ENCODE measurements at places on chromosomes 4 and X. TPM values are rescaled to one million over a fixed set of nuclear protein-coding genes. Genes with fewer than 3 reads are reported as not detected.

Gene FHDC1
- total RNA-seq = 0.35 TPM

Gene TEX13D
- total RNA-seq = not detected

Gene TMEM131L
- total RNA-seq = 25.6 TPM

Gene NSDHL
- 23.1 TPM for total RNA-seq

Gene FAM200B
- total RNA-seq = 27.8 TPM

Gene ZNF674
- total RNA-seq = 8.1 TPM

Gene AP1S2
- total RNA-seq = 155 TPM

Gene DAPP1
- 1.6 TPM for total RNA-seq

Gene SCD5
- 7.3 TPM for total RNA-seq

Gene AR
- 22.0 TPM for total RNA-seq

Gene TMPRSS11B
- not detected for total RNA-seq

Gene MUC7
- not detected for total RNA-seq

Gene RGN
- 21.4 TPM for total RNA-seq

All from thoracic aorta (tissue), 2 donors.